Large intestine (tissue), 12 donors: ENCODE measurements at places on chromosomes 12 and 14.

DNA sequence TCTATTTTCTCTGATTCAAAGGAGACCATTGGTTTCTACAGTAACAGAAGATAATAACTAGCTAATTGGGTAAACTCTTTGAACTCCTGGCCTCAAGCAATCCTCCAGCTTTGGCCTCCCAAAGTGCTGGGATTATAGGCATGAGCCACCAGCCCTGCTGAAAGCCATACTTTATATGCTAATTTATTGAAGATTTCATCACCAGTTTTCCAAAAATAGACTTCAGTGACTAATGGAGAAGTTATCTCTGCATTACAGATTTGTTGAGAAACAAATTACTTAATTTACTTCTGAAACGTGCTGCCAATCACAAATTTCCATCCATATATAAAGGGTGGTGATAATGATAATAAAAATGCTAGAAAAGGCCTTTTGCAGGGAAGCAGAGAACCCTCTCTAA is 1758.1 kb upstream of the SEL1L start:
- DNase-seq, result no peak

GRCh38 chr14:101988377-101988776 is 24.0 kb downstream of the DYNC1H1 start:
- DNase-seq, result no peak

DNA sequence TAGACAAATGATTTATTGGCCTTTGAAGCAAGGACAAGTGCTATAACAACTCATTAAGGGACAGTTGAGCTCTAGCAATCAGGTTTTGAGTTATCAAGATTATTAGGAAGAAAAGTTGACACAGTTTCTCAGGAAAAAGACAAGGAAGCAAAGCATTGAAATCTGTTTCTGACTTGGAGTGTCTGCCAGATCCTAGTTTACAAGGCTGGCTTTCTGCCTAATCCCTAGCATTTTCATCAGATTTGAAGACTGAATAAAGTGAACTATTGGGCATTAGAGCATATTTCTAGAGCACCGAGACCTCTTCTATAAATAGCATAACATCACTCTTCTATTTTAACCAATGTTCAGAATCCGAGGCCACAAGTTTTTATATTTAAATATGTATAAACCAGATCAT is 7.0 kb downstream of the SYT1 start:
- DNase-seq, result no peak

- DNase-seq, result no peak
These were observed 31.1 kb downstream of the PITPNM2 start for GRCh38 chr12:123119808-123120207.

- no peak for DNase-seq
These were observed 88.4 kb downstream of the CAND1 start for GRCh38 chr12:67357376-67358125.

GRCh38 chr14:70013271-70013873 is 134.2 kb downstream of the SMOC1 start:
- DNase-seq, result no peak

DNA sequence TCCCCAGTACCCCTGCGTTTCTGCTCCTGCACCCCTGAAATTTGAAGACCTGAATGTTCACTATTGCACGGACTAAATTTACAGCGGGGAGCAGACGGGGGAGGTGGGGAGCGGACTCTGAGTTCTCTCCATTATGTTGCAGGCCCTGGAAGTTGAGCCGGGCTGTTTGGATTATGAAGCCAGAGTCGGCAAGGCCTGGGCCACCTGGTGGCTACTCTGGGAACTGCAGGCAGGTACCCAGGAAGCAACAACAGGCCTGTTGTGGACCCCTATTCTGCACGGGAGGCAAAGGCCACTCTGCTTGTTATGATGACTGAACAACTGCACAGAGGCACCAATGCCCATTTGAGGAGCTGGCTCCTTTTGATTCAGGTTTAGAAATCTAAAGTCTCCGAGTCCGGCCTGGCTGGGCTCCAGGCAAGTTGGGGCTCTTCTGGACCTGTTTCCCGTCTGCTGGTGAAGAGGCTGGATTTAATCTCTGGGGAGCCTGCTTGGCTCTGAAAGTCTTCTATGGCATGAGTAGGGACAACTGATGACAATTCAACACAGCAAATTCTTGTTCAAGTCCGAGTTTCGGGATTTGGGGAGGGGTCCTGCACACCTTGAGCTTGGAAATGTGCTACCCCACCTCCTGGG is 34.1 kb upstream of the FAM181A start:
- DNase-seq, result peak; percentile 53

DNA sequence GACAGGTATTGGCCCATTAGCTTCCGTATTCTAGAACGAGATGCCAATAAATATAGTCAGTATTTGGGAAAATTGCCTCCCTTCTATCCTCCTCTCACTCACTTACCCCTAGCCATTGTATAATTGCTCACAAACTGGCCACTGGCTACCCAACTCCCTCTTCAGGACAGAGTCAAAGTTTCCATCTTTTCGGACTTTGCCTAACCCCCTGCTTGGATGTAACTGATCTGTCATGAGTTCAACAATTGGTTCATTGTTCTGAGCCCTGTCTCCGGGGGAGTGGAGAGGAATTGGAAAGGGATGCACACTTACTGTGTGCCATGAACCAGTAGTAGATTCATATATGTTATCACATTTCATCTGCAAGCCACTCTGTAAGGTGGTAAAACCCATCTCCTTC is 12.2 kb downstream of the MYRFL start:
- DNase-seq, result no peak

DNA sequence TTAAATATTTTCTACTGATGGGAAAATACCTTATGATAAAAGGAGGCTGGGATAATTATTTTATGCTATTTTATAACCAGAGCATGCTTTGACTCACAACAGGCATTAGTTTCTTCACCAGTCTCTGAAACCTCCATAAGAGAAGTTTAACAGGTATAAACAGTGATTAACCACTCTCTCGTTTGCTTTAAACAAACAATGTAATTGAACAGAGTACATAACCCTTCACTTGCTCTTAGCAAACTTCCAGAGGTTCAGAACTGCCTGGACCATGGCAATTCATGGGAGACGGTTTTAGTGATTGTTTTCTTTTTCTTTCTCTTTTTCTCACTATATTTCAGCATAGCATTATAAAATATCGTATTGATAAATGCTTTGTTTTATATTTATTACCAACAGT is 35.3 kb downstream of the CFAP251 start:
- DNase-seq, result no peak

DNA sequence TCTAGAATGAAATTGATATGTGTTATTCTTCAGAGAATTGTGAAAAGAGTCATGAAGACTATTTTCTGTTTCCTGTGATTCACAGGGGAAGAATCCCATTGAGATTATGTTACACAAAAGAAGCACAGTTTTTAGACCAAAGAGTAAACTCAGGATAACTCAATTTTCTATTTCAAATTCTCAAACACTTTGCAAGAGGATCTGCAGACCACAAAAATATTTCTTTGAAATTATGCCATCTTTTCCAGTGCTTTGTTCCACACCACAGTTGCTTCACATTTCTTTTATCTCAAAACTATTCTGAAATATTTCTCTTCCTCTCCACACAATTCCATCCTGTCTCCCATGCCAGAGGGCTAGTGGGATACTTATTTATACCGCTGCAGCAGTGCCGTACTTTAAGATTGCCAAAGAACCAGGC is 188.9 kb upstream of the FOXG1 start:
- DNase-seq, result no peak

GRCh38 chr12:102417055-102417454 is 63.3 kb downstream of the IGF1 start:
- DNase-seq, result no peak

- no peak for DNase-seq
These were observed 80.7 kb downstream of the CMAS start for GRCh38 chr12:22126758-22127157.

- DNase-seq, result no peak
These were observed 2.4 kb downstream of the EMP1 start for GRCh38 chr12:13198876-13199275.

GRCh38 chr14:64729386-64730060 is 25.3 kb downstream of the PLEKHG3 start:
- no peak for DNase-seq

DNA sequence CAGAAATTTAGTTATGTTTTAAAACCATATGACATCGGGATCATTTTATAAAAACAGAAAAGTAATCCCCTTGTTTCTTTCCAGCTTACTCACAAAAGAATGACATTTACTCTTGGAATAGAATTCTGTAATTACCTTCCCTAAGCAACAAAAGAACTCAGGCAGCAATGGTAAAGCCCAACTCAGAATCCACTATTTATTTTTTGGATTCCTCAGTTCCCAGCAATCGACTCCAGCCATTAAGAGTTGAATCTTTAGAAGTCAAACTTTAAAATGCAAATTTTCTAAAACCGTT is 65.9 kb downstream of the FOXN3 start:
- DNase-seq, result no peak

DNA sequence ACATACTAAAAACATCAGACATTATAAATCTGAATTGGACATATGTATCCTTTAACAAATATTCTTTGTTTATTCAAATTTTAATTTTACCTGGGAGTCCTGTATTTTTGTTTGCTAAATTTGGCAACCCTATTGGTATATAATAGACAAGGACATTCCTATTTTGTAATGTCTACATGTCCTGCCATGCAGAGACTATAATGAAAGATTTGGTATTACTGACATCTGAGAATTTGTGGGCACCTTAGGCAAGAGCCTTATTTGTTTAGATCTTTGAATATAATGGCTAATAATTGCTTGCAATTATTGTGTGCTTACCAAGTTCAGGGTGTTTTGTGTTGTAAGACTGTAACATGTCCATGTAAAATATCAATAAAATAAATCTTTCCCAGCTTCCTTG is 334.4 kb downstream of the KCNH5 start:
- no peak for DNase-seq

GRCh38 chr14:103155010-103155409 is 31.7 kb downstream of the TNFAIP2 start:
- peak; percentile 65 for DNase-seq

- DNase-seq, result peak; percentile 83
These were observed 66.5 kb downstream of the ANO6 start for GRCh38 chr12:45282411-45282810.

- DNase-seq, result no peak
These were observed 1.4 kb upstream of the PTPRQ start for GRCh38 chr12:80442426-80443222.

DNA sequence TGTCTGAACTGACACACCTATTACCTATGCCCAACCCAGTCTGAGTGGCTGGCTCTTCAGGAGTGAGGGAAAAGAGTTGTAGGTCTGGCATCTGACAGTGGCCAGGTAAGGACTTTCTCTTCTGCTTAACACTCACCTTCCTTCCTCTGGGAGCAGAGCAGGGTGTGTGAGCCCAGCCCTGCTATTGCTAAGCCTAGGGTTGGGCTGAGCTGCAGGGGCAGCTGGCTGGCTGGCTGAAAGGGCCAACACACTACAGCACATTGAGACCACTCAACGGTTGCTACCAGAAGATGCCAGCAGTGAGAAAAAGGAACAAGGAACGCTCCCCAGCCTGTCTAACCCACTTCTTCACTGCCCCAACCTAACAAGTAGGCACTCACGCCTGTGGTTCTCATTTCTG is 201.2 kb downstream of the DPF3 start:
- peak; percentile 45 for DNase-seq

- DNase-seq, result no peak
These were observed 1299.9 kb downstream of the FSCB start for GRCh38 chr14:43207189-43207588.

- no peak for DNase-seq
These were observed 63.2 kb downstream of the SPRING1 start for GRCh38 chr12:116674643-116675183.

DNA sequence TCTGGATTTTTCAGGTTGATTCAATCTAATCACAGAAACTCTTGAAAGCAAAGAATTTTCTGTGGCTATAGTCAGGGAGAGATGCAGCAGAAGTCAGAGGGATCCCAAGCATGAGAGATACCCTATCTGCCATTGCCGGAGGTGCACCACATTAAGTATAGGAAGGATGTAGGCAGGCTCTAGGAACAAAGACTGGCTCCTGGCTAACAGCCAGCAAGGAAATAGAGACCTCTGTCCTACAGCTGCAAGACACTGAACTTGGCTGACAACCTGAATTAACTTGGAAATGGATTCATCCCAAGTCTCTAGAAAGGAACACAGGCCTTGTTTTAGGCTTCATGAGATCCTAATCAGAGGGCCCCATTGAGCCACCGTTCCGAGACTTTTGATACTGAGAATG is 364.9 kb upstream of the FLRT2 start:
- DNase-seq, result no peak

DNA sequence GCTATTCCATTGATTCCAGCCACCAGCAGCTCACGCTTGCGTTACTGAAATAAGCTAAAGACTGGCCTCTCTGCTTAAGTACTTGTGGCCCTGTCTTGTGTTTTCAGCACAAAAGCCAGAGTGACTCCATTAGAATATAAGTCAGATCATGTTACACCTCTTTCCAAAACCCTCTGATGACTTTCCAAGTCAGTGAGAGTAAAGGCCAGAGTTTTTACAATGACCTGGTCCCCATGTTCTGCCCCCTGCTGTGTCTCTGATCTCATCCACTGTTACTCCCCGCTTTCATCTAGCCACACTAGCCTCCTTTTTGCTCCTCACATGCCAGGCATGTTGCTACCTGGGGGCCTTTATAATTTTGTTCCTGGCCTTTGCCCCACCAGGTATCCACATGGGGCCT is 6.9 kb upstream of the CKAP4 start:
- no peak for DNase-seq

DNA sequence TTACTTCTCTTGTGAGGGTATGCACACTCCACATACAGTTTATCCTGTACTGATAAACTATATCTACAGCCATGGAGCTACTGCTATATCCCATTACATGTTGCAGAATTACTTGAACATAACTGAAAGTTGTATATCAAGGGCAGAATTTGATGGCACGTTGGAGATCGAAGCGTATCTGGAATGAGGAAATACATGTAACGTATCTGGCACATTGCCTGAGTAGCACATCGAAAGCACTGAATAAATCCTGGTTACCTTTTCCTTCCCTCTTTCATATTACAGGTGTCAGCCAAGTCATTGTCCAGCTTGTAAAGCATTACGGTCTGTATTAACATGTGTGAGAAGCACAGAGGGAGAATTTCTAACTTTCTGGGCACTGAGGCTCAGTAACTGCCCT is 42.1 kb upstream of the LIN7A start:
- no peak for DNase-seq
